ENCODE measurements at places on chromosomes 16 and 17.
A peak's percentile ranks its signal among the peaks of the same experiment; 100 is the strongest.

DNA sequence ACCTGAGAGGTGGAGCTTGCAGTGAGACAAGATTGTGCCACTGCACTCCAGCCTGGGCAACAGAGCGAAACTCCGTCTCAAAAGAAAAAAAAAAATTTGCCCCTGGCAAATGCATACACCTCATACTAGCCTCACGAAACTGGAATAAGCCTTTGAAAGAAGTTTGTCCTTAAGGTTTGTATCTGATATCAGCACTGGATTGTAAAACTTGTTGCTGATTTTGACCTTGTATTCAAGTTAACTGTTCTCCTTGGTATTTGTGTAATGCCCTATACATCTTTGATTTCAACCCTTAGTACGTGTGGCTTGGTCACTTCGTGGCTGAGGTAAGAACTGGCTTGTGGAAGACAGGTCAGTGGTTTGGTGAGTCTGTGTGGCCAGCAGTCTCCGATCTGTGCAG, 6.2 kb upstream of the FLCN start:
- DNase-seq: no peak

GRCh38 chr17:73650617-73651200, 6.5 kb upstream of the SDK2 start:
- no peak for DNase-seq

DNA sequence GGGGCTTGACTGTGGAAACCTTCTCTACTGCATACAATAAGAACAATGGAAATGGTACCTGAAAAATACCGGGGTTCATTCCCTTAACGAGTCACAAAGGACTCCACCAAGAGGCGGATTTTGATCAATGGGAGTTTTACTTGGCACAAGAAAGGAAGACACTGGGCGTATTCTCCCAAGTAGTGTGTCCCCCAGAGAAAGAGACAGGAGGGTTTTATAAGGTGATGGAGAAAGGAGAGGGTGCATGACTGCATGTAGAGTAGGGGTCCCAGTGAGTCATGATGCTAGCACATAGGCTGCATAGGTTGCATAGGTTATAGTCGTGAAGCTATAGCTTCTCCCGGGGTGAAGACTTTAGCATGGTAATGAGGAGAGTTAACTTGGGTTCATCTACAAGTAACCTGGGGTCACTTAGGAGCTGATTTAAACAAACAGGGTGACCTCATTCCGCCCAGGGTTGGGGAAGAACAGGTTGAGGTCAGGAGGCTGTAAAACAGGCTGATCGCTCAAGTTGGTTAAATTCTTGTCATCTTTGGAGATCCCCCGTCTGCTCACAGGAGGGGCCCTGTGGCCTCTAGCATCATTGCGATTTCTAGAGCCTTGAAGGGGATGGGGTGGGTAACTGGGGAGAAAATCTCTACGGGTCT, 1.5 kb downstream of the MPV17L start:
- DNase-seq: no peak

GRCh38 chr16:14063618-14064581, 7.2 kb upstream of the MRTFB start:
- DNase-seq: no peak

DNA sequence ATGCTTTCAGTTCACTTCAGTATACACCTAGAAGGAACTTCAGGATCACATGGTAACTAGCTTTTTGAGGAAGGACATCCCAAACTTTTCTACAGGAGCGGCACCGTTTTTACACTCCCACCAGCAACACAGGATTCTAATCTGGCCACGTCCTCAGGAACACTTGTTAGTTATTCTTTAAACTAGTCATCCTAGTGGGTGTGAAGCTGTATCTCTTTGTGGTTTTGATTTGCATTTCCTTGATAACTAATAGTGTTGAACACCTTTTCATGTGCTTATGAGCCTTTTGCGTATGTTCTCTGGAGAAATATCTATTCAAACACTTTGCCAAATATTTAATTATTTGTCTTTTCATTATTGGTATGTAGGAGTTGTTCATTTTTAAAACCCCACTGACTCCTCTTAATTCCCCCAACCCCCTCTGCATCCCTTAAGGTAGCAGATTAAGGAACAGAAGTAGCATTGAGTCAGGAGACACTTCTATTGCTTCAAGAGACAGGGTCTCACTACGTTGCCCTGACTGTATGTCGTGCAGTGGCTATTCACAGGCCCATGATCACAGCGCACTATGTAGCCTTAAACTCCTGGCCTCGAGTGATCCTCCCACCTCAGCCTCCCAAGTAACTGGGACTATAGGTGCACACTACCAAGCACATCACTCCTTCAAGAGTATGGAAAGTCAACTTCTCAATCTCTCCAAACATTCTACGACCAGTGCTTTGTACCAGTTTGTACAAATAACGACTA, 25.4 kb downstream of the YWHAE start:
- DNase-seq: no peak

- DNase-seq: no peak
These were observed 363.6 kb downstream of the HS3ST3B1 start for GRCh38 chr17:14664511-14664910.

DNA sequence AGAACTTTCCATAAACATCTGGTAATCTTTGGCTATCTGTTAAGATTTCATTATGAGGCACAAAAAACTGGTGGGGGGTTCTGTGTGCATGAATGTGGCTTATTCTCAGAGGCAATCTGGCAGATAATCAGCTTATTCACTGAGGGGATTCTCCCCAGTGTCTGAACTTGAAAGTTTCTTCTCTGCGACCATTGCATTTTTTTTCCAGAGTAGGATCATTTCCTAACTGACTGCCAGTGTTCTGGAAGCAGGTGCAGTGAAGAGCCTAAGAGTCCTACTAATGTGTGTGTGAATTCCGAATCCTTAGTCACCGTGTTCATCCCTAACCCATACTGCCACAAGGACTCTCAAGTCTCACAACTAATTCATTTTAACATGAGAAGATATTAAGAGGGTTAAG, 64.9 kb upstream of the LRRC37A3 start:
- DNase-seq: peak; percentile 43

GRCh38 chr17:21036361-21036881, 6.4 kb downstream of the USP22 start:
- no peak for DNase-seq

- no peak for DNase-seq
These were observed 30.2 kb downstream of the ZFPM1 start for GRCh38 chr16:88483392-88483641.

DNA sequence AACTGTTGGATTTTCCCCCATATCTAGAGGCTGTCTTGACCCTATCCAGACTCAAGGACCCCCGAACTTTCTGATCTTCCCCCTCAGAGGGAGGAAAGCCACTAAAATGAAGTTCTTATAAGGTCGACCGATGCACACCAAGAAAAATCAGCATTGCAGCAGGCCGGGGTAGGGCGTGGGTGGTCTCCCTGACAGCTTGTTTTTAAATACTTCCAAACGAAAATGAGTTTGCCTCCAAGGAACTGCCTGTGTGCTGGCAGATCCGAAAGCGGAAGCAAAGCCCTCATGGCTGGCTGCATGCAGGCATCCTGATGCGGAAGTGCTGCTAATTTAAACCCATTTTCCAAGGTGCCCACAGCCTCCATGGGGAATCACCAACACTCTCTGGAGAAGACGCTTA, 374.3 kb upstream of the XYLT1 start:
- no peak for DNase-seq

GRCh38 chr16:28285649-28286048, 6.7 kb upstream of the SBK1 start:
- DNase-seq: no peak

DNA sequence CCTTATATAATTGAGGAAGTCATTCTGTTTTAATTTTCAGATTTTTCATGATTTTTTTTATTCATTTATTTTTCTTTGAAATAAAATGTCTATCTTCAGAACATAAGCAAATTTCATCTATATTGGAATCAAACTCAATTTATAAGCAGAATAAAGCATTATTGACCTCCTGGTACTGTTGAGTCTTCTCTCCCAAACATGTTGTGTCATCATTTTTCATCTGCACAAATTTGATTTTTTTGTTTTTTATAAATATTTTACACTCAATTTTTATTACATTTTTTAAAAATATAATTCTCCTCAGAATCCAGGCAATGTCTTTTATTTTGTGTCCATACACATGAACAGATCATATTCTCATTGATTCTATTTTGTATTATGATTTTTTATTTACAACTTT, 2363.9 kb downstream of the TP53TG3F start:
- DNase-seq: no peak

DNA sequence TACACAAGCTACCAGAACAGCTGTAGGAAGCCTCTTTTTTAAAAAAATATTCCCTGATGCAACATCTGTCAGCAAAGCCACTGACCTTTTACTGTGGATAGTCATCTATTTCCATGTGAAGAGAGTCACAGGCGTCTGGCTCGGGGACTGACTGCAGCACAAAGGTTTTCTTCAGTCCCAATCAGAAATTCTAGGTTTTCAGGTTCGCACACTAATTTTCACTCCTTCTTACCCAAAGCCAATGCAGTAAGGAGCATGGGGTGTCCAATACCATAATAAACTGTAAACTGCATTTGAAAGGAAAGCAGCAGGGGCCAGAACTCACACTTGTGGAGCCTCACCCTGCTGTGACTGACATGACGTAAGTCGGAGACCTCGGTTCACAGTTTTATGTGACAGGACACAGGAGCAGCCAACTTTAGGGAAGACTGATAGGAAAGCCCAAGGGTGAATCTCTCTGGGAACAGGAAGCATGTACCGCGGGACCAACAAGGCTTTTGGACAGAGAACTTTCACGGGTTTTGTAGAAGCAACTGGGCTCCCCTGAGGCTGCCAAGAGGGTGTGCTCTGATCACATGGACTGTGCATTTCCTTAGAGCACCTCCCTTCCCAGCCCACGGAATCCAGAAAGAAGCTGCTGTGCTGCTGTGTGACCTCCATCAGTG, 9.1 kb upstream of the TMEM100 start:
- no peak for DNase-seq

DNA sequence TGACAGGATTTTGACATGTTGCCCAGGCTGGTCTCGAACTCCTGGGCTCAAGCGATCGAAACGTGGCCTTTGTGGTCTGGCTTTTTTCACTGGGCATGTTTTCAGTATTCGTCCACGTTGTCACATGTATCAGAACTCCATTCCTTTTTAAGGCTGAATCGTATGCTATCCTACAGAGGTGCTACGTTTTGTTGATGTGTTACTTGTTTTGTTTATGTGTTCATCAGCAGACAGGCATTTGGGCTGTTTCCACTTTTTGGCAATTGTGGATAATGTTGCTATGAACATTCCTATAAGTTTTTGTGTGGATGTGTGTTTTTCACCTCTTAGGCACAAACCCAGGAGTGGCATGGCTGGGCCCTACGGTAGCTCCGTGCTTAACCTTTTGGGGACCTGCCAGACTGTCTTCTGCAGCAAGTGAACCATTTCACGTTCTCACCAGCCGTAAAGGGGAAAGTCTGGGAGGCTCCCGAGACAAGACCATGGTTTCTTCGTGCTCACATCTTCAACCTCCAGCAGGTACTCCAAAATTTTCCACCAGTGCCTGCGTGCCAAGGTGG, 26.9 kb downstream of the ADCY9 start:
- DNase-seq: no peak

- DNase-seq: no peak
These were observed 6.6 kb downstream of the PRSS8 start for GRCh38 chr16:31128711-31129567.

DNA sequence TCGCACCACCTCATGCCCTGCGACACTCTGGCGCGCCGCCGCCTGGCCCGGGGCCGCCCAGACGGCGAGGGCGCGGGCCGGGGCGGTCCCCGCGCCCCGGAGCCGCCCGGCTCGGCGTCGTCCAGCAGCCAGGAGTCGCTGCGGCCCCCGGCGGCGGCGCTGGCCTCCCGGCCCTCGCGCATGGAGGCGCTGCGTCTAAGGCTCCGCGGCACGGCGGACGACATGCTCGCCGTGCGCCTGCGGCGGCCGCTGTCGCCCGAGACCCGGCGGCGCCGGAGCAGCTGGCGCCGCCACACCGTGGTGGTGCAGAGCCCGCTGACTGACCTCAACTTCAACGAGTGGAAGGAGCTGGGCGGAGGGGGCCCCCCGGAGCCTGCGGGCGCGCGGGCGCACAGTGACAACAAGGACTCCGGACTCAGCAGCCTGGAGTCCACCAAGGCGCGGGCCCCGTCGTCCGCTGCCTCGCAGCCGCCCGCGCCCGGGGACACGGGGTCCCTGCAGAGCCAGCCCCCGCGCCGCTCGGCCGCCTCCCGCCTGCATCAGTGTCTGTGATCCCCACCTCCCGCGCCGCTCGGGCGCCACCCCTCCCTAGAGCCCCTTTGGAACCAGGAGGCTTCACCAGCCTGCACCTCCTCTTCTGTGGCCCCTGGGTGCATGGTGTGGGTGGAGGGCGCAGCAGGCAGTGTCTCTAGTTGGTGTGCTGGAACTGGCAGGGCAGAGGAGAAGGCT, 82.3 kb downstream of the ARHGAP23 start:
- DNase-seq: no peak

DNA sequence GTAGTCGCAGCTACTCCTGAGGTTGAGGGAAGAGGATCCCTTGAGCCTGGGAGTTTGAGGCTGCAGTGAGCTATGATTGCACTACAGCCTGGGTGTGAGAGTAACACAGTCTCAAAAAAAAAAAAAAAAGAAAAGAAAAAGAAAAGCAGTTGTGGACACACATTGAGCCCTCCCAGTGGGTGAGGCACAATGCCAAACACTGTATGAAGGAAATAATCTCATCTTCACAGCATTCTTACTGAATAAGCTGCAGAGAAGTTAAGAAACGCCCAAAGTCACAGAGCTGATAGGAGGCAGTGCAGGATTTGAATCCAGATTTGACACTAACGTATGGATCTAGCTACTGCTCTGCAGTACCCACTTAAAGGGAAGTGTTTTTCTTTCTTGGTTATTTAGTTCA, 5.9 kb upstream of the LYZL6 start:
- DNase-seq: no peak

- no peak for DNase-seq
These were observed 9.5 kb downstream of the TAX1BP3 start for GRCh38 chr17:3658784-3659449.

GRCh38 chr17:48234922-48235321, 127.4 kb downstream of the SNX11 start:
- DNase-seq: no peak

DNA sequence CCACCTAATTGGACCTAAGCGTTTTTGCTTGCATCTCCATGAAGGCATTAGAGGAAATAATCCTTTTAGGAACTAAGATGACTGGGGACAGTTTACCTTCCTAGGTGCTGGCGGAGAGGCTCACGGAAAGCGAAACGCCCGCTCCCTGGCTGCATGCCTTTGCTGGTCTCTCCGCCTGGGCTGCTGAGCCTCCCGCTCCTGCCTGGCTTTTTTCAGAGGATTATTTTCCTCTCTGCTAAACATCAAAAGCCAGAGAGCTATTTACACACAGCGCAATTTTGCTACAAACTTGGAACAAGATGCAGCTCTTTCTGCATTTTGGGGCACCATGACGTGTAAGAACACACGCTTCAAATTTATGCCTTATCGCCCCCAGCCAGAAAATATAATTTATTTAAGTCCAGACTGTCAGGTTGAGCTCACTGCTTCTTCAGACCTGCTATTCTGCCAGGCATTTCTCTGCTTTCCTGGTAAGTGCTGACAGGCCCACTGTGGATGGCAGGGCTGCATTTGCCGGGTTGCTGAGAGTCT, 124.4 kb downstream of the SPACA3 start:
- no peak for DNase-seq

GRCh38 chr16:66585481-66586239, 6.4 kb downstream of the CMTM2 start:
- no peak for DNase-seq

GRCh38 chr17:6104956-6105648, 34.9 kb downstream of the WSCD1 start:
- DNase-seq: no peak

GRCh38 chr16:20308266-20308665, 19.0 kb downstream of the GP2 start:
- DNase-seq: no peak
